ENCODE measurements at places on chromosomes 5 and 9. TPM values are rescaled to one million over a fixed set of nuclear protein-coding genes. Genes with fewer than 3 reads are reported as not detected.

DNA sequence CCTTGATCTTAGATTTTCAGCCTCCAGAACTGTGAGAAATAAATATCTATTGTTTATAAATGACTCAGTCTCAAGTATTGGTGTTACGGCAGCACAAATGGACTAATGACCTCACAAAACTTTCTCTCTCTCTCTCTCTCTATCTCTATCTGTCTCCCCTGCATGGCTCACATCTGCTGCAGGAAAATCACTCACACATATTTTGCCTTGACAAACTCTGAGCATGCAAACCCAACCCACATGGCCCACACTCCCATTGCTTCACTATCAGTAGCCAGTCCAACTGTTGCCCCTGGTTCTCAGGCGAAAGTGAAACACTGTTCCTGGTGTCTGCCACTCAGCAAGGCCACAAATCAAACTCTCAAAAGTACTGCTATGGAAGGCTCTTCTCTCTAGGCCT is 66.4 kb upstream of the PIK3R1 start:
- H3K4me1 ChIP-seq: peaks cover 6% of the 10 kb centered on the region
- no peaks in the 10 kb centered on the region for H3K27me3 ChIP-seq
- no peak overlapping the region for H3K27ac ChIP-seq
- no peaks in the 10 kb centered on the region for H3K36me3 ChIP-seq
- no peak for DNase-seq

- peaks cover 18% of the 10 kb centered on the region for H3K36me3 ChIP-seq
- peaks cover 3% of the 10 kb centered on the region for H3K27me3 ChIP-seq
- H3K4me1 ChIP-seq: peaks cover 83% of the 10 kb centered on the region
- DNase-seq: peak; percentile 22
- peak overlapping the region; percentile 60 for H3K4me3 ChIP-seq
Measured at GRCh38 chr5:10632110-10632761, 68.4 kb downstream of the ANKRD33B start.

DNA sequence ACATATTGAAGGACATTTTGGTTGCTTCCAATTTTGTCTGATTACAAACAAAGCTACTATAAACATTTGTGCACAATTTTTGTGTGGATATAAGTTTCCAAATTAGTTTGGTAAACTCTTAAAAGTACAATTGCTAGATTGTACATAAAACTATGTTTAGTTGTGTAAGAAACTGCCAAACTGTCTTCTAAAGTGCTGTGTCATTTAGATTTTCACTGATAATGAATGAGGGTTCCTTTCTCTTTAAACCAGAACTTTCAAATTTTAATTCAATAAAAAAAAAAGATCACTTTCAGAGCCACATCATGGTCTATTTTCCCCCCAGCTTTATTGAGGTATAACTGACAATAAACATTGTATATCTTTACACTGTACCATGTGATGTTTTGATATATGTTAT is 74.0 kb upstream of the TRPC7 start:
- no peaks in the 10 kb centered on the region for H3K36me3 ChIP-seq
- no peak for DNase-seq
- no peak overlapping the region for H3K27ac ChIP-seq

GRCh38 chr5:38556088-38556598 is 303 bp downstream of the LIFR start:
- H3K4me1 ChIP-seq: peaks cover 5% of the 10 kb centered on the region
- H3K27me3 ChIP-seq: peaks cover 67% of the 10 kb centered on the region
- no peaks in the 10 kb centered on the region for H3K36me3 ChIP-seq
- H3K4me3 ChIP-seq: peak overlapping the region; percentile 84
- no peak overlapping the region for H3K27ac ChIP-seq

GRCh38 chr5:65068410-65068809 is 299.7 kb downstream of the CWC27 start:
- DNase-seq: no peak
- no peaks in the 10 kb centered on the region for H3K4me1 ChIP-seq
- no peaks in the 10 kb centered on the region for H3K36me3 ChIP-seq
- H3K4me3 ChIP-seq: no peak overlapping the region
- no peak overlapping the region for H3K27ac ChIP-seq

DNA sequence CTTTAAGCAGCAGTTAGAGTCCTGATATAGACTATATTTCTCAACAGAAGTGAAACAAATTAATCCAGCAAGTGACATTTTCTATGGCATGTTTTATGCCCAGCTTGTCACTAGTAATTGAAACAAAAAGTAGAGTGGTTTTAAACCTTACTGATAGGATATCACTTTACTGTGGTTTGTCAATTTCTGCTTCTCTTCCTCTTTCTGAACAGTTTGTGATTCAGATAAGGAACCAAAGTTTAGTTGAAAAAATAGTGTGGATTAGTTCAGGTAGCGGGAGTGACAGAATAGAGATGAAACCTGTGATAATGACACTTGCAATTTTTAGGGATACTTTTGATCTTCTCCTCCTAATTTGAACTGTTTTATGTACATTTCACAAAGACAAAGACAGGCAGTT is 485.7 kb upstream of the EDIL3 start:
- H3K36me3 ChIP-seq: no peaks in the 10 kb centered on the region
- no peaks in the 10 kb centered on the region for H3K4me1 ChIP-seq
- DNase-seq: no peak
- no peak overlapping the region for H3K27ac ChIP-seq

GRCh38 chr9:126859111-126859510 is 1.3 kb upstream of the ZBTB34 start:
- no peaks in the 10 kb centered on the region for H3K36me3 ChIP-seq
- peaks cover 21% of the 10 kb centered on the region for H3K27me3 ChIP-seq
- H3K4me3 ChIP-seq: peak overlapping the region; percentile 71

GRCh38 chr9:2125906-2126305 is 110.8 kb downstream of the SMARCA2 start:
- H3K4me3 ChIP-seq: no peak overlapping the region
- no peak for DNase-seq
- peaks cover 44% of the 10 kb centered on the region for H3K36me3 ChIP-seq

GRCh38 chr5:137507150-137507549 is 8.0 kb upstream of the SPOCK1 start:
- no peak for DNase-seq
- no peak overlapping the region for H3K4me3 ChIP-seq
- H3K27ac ChIP-seq: no peak overlapping the region
- H3K36me3 ChIP-seq: no peaks in the 10 kb centered on the region
- H3K27me3 ChIP-seq: no peaks in the 10 kb centered on the region
- no peaks in the 10 kb centered on the region for H3K4me1 ChIP-seq

DNA sequence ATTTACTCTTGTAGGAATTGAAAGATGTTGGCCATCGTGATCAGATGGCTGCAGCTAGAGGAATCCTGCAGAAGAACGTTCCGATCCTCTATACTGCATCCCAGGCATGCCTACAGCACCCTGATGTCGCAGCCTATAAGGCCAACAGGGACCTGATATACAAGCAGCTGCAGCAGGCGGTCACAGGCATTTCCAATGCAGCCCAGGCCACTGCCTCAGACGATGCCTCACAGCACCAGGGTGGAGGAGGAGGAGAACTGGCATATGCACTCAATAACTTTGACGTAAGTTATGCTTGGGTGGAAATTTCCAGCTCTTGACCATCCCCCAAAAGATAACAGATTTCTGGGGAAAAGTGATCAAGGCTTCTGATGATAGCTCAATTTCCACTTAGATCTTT is 50.6 kb downstream of the LRRTM2 start:
- no peak overlapping the region for H3K4me3 ChIP-seq
- DNase-seq: no peak
- no peak overlapping the region for H3K27ac ChIP-seq
- no peaks in the 10 kb centered on the region for H3K27me3 ChIP-seq

GRCh38 chr5:32604800-32605765 is 19.7 kb downstream of the SUB1 start:
- peaks cover 41% of the 10 kb centered on the region for H3K36me3 ChIP-seq
- H3K27me3 ChIP-seq: no peaks in the 10 kb centered on the region
- H3K4me3 ChIP-seq: no peak overlapping the region
- no peak for DNase-seq
- H3K27ac ChIP-seq: peak overlapping the region; percentile 9

DNA sequence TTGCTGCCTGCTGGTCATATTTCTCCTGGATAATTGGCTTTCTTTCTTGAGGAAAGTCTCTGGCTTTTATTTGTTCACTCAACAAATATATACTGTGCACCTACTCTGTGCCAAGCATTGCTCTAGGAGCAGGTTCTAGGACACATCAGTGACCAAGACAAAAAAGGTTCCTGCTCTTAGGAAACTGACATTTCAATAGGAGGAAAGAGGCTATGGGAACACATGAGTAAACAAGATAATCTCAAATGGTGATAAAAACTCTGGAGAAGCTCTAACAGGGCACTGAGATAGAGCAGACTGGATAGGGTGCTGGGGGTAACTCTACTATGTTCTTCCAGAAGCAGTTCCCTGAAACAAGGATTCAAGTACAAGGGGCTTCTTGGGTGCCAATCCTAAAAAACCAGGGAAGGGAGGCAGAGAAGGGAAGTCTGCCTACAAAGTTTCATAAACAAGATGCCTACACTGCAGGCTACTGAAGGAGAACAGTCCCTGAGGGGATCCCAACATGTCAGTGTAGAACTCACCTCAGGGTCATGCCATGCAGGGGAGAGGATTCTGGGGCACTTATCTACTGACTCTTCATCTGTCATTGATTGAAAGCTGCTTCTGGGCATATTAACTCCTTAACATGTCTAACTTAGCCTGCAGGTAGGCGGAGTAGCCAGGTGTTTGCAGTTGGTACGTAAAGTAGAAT is 181.3 kb downstream of the GRIA1 start:
- H3K4me1 ChIP-seq: no peaks in the 10 kb centered on the region
- no peak for DNase-seq
- no peak overlapping the region for H3K27ac ChIP-seq
- H3K36me3 ChIP-seq: no peaks in the 10 kb centered on the region
- H3K4me3 ChIP-seq: no peak overlapping the region

DNA sequence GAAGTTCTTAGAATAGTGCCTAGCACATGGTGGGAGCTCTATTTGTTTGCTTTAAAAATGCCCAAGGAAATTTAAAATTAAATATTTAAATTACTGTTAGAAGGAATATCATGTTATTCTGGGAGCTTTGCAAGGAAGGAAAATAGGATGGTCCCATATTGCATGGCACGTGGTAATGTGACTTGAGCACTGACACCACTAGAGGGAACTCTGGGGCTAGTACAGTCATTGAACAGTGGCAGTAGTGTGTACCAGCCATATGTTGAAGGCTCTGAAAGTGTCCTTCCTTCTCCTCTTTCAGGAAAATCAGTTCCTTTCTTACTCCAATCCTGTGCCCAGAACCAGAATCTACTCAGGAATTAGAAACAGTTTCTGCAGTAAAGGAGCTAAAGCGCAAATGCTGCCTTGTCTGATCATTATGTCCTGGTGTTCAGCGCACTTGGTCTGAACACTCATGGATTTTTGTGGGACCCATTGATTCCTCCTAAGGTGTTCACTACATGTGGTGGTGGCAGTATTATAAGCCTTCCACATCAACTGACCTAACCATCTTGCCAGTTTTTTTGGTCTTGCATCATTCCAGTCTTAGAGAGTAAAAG is 54.1 kb downstream of the GDA start:
- H3K4me3 ChIP-seq: no peak overlapping the region
- no peaks in the 10 kb centered on the region for H3K36me3 ChIP-seq
- no peak overlapping the region for H3K27ac ChIP-seq

DNA sequence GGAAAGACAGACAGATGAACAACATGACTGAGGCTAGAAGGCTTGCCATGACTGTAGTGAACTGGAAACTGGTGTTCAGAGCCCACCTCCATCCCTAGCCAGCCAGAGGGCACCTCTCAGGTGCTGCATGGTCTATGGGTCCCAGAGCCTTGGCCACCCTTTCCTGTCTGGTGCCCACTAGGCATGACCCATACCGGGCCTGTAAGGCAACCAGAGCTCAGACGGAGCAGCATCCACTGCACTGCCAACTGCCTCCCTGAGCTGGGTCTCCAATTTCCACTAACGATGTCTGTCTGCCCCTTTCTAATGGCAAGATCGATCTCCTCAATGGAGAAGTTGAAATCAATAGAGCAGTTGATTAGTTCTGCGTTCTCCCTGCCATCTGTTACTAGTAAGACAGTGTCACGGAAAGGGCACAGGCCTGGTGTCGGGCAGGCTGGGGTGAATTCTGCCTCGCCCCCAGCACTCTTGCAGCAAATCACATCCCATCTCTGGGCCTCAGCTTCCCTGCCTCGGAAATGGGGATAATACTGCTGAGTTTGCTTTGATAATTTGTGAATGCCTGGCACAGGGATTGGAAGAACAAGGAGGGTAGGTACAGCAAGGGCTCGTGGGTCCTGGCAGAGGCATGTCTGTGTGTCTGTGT is 172.3 kb upstream of the MVB12B start:
- no peaks in the 10 kb centered on the region for H3K36me3 ChIP-seq
- no peaks in the 10 kb centered on the region for H3K4me1 ChIP-seq
- no peaks in the 10 kb centered on the region for H3K27me3 ChIP-seq
- no peak for DNase-seq
- H3K4me3 ChIP-seq: no peak overlapping the region

DNA sequence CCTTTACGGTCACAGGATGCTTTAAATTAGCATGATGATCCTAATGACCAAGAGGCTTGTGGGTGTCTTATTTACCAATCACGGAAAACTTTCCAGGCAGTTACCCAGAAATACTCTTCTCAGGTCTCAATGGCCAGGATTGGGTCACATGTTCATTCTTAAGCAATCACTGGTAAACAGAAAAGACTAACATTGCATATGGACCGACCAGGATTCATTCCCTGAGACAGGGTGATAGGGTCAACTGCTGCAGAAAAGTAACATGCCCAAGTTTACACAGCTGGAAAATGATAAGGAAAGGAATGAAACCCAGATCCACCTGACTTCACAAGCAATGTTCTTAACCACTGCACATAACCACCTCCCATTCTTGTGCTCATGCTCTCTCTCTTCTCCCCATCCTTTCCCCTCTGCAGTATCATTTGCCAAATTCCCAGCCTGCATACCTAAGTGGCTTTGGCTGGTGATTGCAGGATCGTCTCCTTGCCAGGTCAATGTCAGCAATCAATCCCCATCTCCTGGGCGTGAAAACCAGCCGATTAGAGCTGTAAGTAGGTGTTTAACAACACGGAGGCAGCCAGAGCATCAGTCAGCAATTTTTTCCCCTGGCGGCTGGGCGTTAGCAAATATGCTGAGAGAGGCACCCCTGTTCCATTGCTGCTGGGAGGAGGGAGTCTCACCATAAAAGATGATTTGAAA is 219.4 kb downstream of the NMUR2 start:
- H3K4me1 ChIP-seq: no peaks in the 10 kb centered on the region
- H3K27me3 ChIP-seq: no peaks in the 10 kb centered on the region
- DNase-seq: no peak

Gene CNOT8
- 55.7 TPM for total RNA-seq

Gene SPINK5
- not detected for total RNA-seq

Gene PLAC8L1
- 0.37 TPM for total RNA-seq

Gene CTXN3
- not detected for total RNA-seq

Gene PFN3
- total RNA-seq: not detected

Gene GPRIN1
- total RNA-seq: 3.1 TPM

Gene FOXD4
- 0.22 TPM for total RNA-seq

Gene PCDHGA5
- total RNA-seq: 0.31 TPM

Gene RMRP
- total RNA-seq: 5,787 TPM

All from activated T-helper 1 cell treated with anti-CD3 and anti-CD28 coated beads, Interleukin-12 subunit alpha, Interleukin-12 subunit beta, Interleukin-2, Interleukin-4 antibody, amounts not matched to agents 30 ng/mL and 10 ng/mL and 1 ng/mL, durations not matched to agents 14 hours and 24 hours and 36 hours (primary cell).